Kasumi-1 (cell line): ENCODE measurements at places on chromosomes 1 and 21.
A peak's percentile ranks its signal among the peaks of the same experiment; 100 is the strongest.

- no peak for DNase-seq
These were observed 95.0 kb upstream of the VAV3 start for GRCh38 chr1:108059945-108060344.

DNA sequence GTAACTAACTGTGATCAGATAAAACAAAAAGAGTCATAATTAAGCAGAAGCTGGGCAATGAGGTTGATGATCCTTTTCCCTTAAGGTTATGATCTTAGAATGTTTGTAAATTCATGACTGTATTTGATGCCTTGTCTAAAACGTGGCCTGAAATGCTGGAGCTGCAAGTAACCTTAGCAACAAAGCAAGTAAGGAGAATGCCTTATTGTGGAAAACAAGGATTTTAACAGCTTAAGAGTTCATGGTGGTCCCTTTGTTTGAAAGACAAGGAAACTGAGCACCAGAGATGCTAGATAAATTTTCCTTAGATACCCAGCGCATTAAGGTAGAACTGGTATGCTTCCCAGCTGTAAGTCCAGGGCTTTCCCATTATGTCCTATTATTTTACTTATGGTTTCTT is 25.7 kb upstream of the XPR1 start:
- DNase-seq = no peak

GRCh38 chr1:223780949-223781348 is 64.8 kb downstream of the TP53BP2 start:
- DNase-seq = no peak

DNA sequence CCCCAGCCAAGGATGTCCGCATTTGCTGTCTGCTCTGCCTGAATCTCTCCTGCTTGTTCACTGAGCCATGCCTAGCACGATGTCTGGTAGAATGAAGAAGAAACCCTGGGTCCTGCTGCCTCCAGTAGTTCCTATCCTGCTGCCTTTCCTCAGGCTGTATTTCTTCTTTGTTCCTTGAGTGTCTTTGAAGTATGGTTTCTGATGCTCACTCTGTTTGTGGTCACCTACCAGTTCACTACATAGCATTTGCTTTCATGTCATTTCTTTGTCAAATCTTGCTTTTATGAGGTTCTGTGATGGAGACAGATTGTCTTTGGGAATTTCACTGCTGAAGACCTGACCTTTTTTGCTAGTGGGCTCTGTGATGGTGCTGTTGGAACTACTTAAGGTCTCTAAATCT is 5.9 kb downstream of the UCK2 start:
- no peak for DNase-seq

DNA sequence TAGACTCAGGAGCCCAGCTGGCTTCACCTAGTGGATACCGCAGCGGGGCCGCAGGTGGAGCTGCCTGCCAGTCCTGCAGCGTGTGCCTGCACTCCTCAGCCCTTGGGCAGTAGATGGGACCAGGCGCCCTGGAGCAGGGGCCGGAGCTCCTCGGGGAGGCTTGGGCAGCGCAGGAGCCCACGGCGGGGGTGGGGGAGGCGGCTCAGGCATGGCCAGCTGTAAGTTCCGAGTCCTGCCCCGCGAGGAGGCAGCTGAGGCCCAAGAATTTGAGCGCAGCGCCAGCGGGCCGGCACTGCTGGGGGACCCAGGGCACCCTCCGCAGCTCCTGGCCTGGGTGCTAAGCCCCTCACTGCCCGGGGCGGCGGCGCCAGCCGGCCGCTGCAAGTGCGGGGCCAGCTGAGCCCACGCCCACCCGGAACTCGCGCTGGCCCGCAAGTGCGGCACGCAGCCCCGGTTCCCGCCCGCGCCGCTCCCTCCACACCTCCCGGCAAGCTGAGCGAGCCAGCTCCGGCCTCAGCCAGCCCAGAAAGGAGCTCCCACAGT is 30.9 kb downstream of the UTP25 start:
- no peak for DNase-seq

DNA sequence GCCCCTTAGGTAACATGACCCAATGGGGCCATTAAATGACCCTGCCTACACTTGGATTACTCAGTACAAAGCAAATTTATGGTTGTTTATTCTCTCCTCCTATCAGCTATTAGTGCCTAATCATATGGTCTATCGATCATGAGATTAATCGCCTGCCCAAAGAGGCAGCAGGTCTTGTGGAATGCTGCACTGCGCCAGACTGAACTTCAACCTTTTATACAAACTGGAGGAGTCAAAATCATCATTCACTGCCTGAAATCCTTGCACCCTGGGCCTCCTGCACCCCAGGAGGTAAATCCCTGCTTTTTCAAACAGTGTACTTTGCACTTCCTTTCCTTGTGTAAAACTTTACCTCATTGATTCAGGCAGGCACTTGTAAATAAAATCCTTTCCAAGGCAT is 69.7 kb downstream of the NFIA start:
- no peak for DNase-seq

DNA sequence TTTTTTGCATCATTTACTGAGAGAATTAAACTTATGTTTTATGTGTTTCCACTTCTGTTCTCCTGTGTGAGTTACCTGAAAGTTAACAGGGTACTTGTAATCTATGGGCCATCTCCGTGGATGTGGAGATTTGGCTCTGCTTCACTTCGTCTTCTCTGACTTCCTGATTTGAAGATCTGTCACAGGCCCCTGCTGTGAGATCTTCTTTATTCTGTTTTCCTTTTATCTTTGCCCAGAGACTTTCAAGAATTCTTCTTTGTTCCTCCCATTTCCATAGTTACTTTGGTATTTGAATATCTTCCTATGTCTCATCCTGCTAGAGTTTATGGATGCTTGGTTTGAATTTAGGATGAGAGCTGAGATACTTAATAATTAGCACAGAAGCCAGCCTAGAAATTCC is 35.4 kb upstream of the PKN2 start:
- DNase-seq = no peak

GRCh38 chr1:39103328-39104157 is 77.4 kb downstream of the NDUFS5 start:
- DNase-seq = no peak

- DNase-seq = peak; percentile 41
These were observed 1.2 kb upstream of the ARHGEF16 start for GRCh38 chr1:3453203-3453761.

- DNase-seq = peak; percentile 86
These were observed 21.3 kb downstream of the GPSM2 start for GRCh38 chr1:108897865-108898720.

DNA sequence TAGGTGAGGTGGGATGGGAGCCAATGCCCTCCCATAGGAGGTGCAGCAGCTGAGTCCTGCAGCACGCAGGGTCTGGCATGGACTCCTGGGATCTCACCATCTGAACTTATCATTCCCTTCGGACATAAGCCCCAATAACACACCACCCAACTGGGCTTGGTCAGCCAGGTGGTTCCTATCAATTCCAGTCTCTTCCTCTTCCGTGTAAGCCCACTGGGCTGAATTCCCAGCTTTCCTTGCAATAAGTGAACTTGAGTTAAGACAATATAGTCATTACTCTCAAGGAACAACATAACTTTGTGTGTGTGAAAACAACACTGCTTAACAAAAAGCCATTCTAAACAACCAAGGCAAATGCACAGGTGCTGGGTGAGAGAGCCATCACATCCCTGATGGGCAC is 86.6 kb upstream of the EDN2 start:
- no peak for DNase-seq

DNA sequence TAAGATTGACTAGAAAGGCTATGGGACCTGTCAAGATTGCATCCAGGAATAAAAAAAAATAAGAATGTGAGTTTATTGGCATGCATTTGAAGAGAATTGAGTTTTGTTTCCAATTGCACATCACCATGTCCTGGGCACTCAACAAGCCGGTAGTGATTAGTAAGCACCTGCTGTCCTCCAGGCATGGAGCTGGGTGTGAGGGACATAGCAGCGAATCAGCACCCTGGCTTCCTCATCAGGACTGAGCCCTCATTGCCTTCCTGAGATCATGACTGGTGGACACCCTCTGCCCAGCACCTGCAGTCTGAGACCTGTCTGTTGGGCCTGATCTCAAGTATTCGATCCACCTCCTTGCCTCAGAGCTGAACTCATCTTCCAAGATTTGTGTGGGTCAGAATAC is 26.8 kb downstream of the S100A6 start:
- DNase-seq = no peak

DNA sequence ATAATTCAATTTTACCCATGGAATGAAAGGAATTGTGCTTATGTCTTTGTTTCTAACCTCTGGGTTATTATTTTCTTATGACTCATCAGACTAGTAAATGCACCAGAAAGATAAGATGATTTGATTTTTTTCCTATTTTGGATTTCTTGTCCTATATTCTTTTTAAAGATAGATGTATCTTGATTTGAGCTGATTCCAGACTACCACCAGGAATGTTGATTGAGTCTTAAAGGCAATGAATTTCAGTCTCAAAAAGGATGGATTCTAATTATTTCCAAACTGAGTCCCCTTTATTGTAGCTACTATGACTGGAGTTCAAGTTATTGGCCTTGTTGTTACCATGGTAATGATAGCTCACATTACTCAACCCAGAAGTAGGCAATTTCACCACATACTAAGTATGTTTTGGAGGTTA is 95.8 kb upstream of the RGS4 start:
- no peak for DNase-seq

DNA sequence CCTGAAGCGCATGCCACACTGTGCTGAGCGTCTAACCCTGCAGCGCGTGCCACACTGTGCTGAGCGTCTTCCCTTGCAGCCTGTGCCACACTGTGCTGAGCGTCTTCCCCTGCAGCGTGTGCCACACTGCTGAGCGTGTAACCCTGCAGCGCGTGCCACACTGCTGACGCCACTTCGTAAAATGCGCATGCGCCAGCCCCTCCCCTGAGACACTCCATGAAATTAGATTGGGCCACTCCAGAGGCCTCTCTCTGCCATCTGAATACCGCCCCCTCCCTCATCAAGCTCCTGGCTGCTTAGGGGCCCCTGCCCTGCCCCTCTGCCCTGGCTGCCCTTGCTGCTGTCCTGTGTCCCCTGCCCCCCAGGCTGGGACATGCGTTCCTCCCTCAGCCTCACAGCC is 84.8 kb downstream of the POFUT2 start:
- no peak for DNase-seq

DNA sequence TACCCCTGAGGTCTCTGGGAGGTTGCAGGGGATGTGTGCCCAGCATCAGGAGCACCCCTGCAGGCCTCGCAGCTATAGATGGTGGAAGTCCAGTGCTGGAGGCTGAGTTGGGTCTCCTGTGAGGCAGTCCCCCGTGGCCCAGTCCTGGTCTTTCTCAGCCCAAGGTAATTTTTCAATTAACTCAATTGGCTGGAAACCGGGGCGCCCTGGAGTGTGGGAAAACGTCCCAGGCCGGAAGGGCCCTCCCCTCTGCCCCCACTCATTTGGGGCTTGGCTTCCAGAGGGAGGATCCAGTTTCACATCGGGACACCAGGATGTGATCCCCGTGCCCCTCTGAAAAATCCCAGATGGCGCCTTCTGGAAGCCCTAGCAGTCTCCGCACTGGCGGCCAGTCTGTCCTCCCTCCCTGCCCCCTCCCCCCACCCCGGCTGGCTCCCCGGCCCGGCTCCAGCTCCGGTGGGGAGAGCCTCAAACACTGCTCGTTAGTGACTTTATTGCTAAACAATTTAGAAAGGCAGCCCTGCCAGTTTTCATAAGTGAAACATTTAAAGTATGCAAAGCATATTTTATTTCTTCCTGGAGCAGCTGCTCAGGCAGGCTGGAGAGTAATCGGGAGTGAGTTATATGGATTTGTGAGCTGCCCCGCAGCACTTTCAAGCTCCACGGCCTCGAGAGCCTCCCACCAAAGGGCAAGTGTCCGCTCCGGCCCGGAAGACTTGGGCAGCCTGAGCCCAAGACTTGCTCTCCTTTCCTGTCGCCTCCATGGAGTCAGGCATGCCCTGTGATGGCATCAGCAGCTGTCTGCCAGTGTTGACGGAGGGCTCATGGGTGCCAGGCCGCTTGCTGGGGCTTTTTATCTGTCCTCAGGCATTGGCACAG is 208.2 kb upstream of the TMEM51 start:
- DNase-seq = no peak

DNA sequence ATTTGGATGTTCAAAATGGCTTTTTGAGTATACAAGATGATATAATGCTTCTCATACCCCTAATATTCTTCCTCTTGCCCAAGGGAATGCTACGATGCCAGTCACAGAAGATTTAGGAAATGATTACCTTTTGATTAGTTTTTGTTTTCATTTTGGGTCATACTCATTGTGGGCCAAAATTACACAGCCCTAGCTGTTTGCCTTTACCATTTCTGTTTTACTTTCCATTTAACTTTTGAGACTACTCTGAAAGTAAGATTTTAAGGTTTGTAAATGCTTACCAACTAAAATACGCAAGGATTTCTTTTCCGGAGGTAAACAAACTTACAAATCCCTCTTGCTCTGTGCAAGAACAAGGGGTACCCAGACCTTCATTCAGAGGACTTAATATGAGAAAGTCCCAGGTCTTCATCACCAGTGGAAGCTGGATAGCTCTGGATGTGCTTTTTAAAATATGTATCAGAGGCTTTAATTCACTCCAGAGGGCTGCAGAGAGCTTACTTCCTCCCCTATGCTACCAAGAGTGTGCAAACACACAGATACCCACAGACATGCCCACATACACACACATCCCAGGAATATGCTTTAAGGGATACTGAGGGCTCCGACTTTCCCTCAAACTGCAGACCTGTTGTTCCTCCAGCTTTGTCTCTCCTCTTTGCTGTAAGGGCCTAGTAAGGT is 631.4 kb downstream of the SMYD3 start:
- DNase-seq = no peak
